ENCODE measurements at places on chromosomes 12 and 14.

- DNase-seq: no peak
Measured at GRCh38 chr12:124130691-124131591, 157.9 kb downstream of the ZNF664 start.

DNA sequence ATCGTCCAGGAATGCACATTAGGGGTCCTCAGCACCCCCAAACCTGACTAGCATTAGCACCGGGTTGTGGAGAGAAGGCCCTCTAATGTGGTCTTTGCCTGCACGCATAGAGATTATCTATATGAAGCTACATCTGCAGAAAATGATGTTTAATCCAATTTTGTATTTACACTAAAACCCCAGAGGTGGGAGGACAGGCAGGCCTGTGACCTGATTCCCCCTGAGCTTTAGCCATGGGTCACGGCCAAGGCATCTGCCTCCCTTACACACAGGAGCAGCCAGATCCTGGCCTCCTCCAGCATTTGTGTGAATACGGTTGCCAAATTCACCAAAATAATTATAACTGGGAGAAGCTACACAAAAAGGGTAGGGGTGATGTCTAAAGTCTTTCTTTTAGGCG lies 7.0 kb downstream of the APOLD1 start:
- no peak for DNase-seq

- DNase-seq: no peak
Measured at GRCh38 chr12:115450710-115451109, 766.7 kb upstream of the TBX3 start.

GRCh38 chr14:103196716-103197115 lies 73.5 kb downstream of the TNFAIP2 start:
- no peak for DNase-seq
